ENCODE measurements at places on chromosomes 1 and 21.
A peak's percentile ranks its signal among the peaks of the same experiment; 100 is the strongest.

- peak; percentile 45 for DNase-seq
Observed at GRCh38 chr1:158003406-158003800, 10.0 kb downstream of the KIRREL1 start.

DNA sequence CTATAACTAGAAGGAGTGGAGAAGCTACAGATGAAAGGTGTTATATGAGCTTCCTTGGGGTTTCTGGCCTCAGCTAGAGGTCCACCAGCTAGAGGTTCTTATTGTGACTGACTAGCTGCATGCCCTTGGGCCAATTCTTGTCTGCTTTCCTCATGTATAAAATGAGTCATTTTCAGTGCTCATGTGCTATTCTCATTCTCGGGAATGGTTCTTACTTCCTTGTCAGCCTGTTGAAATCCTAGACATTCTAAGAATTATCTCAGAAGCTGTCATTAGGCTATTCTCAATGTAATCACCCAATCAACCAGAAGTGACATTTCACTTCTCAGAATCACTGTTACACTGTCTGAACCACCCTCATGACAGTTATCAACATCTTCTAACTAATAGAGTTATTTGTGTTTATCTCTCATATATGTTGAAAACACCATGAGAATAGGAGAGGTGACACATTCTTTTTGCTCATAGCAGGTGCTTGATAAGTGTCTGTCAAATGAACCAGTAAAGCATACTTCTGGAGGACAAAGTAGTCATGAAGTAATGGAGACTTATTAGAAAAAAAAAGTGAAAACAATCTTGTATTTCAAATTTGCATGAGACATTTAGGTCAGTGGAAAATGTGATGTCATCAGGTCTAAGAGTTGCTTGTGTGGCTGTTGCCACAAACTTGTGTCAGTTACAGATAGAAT, 122.8 kb upstream of the IVNS1ABP start:
- DNase-seq: peak; percentile 78

GRCh38 chr1:83043244-83043643, 955.7 kb downstream of the TTLL7 start:
- DNase-seq: no peak

GRCh38 chr1:40312238-40313205, 4.6 kb downstream of the COL9A2 start:
- DNase-seq: no peak

GRCh38 chr1:224253721-224254120, 70.7 kb downstream of the DEGS1 start:
- DNase-seq: no peak

GRCh38 chr1:171160211-171160610, 24.9 kb upstream of the FMO2 start:
- DNase-seq: no peak

DNA sequence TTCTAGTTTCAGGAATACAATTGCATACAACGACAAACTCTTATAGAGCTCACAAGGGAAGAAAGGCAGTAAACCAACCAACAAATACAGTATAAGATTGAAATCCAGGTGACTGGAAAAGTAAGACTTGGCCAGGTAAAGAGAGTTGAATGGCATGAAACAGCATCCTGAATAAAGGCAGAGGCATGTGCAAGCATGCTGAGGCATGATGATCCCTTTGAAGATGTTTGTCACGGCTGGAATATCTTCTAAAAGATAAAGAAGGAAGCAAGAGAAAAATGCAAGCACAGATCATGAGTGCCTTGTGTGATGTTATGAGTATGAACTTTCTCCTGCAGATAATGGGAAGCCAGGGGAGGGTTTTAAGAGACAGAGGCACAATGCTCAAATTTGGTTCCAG, 83.3 kb upstream of the SPATA6 start:
- DNase-seq: no peak

- no peak for DNase-seq
Observed at GRCh38 chr1:30005972-30006619, 717.3 kb downstream of the MATN1 start.

DNA sequence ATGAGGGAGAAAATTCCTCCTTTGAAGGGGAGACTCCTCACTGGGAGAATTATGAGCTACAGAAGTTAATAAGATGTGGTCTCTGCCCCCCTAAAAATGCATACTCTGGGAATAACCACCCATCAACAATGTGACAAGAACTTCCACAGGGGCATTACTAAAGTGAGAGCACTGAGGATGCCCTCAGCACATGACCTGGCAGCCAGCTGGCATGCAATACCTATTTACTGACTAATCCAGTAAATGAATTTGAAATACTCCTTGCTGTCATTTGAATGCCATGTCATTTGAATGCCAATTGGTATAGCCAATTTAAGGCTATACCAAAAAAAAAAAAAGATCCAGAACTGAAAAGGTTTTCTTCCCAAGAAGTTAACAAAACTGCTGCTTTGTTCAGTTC, 30.8 kb downstream of the PLPP3 start:
- DNase-seq: no peak

GRCh38 chr1:235892734-235893413, 26.2 kb upstream of the LYST start:
- DNase-seq: no peak

GRCh38 chr1:12434174-12434573, 183.8 kb downstream of the DHRS3 start:
- peak; percentile 31 for DNase-seq

DNA sequence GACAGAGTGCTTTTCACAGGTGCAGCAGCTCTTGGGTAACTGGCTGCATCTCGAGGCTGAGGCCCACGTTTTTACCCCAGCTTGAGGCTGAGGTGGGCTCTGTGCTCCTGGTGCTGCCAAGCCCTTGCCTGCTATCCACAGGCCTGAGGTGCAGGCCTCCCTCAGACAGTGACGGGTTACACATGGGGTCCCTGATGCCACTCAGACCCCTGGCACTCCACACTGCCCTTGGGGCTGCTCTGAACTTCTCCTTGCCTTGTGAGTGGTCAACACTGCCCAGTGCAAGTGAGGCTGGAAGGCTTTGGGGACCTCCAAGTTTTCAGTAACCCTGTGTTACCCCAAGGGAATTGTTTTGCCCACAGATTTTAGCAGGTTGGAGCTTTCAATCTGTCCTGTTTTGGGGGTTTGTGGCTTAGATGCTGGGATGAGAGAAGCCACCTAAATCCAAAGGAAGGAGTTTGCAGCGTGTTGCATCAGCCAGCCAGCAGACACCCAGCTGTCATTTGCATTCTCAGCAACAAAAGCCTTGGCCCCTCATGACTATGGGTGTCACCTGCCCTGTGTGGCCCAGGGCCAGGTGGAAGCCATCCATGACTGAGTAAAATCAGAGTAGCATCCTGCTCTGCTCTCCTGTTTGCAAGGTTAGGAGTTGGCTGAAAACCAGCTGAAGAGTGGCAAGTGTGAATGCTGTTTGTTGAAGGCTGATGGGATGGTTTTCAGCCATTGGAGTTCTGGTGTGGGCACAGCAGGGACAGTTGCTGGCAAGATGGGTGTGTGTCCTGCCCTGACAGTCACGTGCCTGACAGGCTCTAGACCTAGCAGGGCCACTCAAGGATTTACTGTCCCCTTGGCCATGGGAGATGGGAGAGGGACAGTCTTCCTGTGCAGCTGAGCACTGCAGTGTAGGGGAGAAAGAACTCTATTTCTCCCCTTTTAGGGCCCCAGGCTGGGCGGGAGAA, 3.2 kb downstream of the RNF187 start:
- DNase-seq: peak; percentile 27

- no peak for DNase-seq
Observed at GRCh38 chr1:175319912-175320230, 127.3 kb upstream of the KIAA0040 start.

DNA sequence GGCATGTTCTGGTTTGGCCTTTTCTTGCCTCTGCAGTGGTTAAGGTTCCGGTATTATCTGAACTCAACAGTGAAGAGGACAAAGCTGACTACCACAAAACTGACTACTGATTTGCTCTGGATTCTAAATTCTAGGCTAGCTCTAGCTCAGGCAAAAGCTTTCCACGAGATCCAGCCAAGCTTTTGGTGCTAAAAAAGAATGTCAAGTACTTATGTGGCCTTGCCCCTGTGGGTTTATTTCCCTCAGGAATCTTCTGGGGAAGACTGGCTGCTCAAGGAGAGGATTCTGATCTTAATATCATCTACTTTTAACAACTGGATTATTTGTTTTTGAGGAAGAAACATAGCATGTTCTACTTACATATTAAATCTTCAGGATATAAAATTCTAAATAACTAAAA, 26.1 kb upstream of the MTMR11 start:
- DNase-seq: no peak

- DNase-seq: no peak
Observed at GRCh38 chr1:115850937-115851336, 10.0 kb upstream of the NHLH2 start.

GRCh38 chr1:230424391-230425251, 1.5 kb downstream of the PGBD5 start:
- no peak for DNase-seq

GRCh38 chr1:76463849-76464248, 389.3 kb downstream of the ST6GALNAC3 start:
- DNase-seq: no peak

DNA sequence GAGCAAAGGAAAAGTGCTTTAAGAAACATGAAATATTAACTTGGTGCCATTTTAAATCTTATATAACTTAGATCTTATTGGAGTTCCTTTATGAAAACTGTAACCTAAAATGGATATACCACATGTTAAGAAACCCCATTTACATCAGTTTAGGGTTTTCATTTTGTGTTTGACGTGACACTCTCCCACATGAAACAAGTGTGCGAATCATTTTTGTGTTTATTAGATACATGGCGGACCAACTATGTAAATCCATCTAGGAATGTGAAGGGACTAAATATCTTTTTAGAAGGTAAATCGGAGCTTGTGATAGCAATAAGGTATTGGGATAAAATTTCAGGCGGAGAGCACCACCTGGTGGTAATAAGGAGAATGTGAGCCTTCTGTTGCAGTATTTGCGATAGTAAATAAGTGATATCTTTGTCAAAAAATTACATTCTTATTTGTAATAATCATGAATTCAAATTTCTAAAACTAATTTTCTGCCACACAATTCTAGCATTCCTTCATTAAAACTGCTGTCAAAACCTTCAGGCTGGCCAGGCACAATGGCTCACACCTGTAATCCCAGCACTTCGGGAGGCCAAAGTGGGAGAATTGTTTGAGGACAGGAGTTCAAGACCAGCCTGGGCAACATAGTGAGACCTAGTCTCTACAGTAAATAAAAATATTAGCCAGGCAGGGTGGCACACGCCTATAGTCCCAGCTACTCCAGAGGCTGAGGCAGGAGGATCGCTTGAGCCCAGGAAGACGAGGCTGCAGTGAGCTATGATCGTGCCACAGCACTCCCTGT, 31.3 kb downstream of the SMAP2 start:
- DNase-seq: peak; percentile 59

DNA sequence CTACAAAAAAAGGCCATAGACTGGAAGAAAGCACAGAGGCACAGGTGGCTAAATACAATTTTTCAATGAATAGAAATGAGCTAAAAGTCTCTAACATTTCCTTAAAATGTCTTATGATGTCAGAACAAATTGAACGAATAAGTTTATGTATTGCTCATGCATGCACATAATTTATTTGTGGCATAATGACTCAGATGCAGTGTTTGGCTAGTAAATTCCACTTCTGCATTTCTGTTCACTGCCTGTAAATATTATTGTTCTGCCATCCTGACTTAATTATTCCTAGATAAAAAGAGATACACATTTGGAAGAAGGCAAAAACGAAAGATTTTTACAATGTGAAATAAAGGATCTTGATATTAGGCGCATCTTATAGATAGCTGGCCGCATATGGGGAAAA, 26.6 kb upstream of the EXO1 start:
- peak; percentile 88 for DNase-seq

DNA sequence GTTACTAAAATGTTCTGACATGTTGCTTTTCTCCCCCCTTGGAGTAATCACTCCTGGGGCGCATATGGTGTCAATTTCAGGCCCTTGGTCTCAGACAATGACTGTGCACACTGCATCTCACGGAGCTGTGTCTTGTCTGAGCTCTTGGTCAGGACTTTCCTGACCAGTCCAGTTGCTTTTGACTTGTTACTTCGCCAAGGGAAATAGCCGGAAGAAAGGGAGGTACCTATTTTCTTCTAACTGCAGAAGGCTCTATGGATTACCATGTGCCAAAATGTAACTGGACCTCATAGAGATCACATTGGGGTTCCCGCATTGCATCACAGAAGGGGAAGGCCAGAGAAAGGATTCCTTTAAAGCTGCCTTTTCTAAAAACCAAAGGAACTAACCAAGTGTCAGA, 68.6 kb downstream of the SPAG17 start:
- DNase-seq: no peak

GRCh38 chr1:172654535-172654934, 4.4 kb upstream of the FASLG start:
- peak; percentile 22 for DNase-seq

- DNase-seq: no peak
Observed at GRCh38 chr1:215890438-215890837, 323.3 kb downstream of the KCTD3 start.

DNA sequence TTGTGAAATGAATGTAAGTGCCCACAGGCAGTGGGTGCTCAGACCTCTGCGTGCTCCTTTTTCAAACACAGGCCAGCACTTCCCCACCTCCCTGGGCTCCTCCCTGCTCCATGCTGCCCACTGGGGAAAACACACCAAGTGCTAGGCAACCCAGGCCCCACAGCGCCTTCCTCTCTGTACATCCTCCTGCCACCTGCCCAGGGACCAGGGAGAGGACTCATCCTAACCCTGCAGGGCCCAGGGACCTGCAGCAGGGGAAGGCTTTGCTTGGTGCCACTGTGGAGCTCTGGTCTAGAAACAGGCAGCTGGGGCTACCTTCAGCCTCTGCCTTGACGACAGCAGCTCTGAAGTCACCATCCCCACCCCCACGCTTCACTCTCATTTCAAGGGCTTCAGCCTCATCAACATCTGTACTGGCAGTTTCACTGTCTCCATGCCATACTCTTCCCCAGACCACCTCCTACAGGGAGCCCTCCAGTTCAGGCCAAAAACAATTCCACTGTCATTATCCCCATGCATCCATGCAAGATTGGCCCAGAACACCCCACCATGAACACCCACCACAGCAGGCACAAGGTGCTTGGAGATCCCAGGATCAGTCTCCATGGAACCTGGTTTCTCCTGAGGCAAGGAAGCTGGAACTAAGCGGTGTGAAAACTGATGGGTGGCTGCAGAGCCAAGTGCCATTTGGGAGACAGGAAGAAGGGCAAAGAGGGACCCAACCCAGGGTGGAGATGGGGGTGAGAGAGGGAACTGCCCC, 1.1 kb downstream of the IGSF8 start:
- no peak for DNase-seq

DNA sequence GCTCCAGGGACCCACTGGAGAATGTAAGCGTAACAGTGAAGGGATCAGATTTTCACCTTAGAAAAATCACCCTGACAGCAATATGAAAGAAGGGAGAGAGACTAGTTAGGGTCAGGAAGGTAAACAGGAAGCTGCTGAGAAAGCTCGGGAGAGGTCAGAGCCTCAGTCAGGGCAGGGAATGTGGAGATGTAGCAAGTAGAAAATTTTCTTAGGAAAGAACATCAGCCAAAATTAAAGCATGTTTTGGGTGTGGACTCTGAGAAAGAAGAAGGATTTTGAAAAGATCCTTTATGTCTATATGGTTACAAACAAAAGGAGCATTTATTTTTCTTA, 16.7 kb upstream of the ERICH3 start:
- no peak for DNase-seq

GRCh38 chr21:46245213-46245915, 16.8 kb upstream of the LSS start:
- DNase-seq: no peak

- no peak for DNase-seq
Observed at GRCh38 chr21:39317134-39318090, 4.0 kb upstream of the BRWD1 start.

- DNase-seq: no peak
Observed at GRCh38 chr1:22680726-22681125, 27.7 kb downstream of the C1QB start.

- DNase-seq: no peak
Observed at GRCh38 chr1:30774550-30775432, 17.2 kb upstream of the LAPTM5 start.

Data from fibroblast of gingiva (primary cell).